ENCODE measurements at places on chromosomes 1 and 21. TPM values are rescaled to one million over a fixed set of nuclear protein-coding genes. Genes with fewer than 3 reads are reported as not detected.

The ACTA1 gene
- not detected for total RNA-seq

The C1orf141 gene
- not detected for total RNA-seq

The PIGM gene
- total RNA-seq = 3.4 TPM

The F13B gene
- under 0.01 TPM for total RNA-seq

The IGSF21 gene
- total RNA-seq = not detected

The OR10J1 gene
- not detected for total RNA-seq

The BGLAP gene
- total RNA-seq = 0.85 TPM

The ADORA3 gene
- total RNA-seq = not detected

The OR2G6 gene
- not detected for total RNA-seq

The TRPM2 gene
- total RNA-seq = not detected

The LCE1E gene
- total RNA-seq = not detected

The IRF6 gene
- 0.19 TPM for total RNA-seq

The LRRIQ3 gene
- total RNA-seq = 1.4 TPM

The OR2T33 gene
- total RNA-seq = not detected

The RGS4 gene
- 919 TPM for total RNA-seq

The REG4 gene
- not detected for total RNA-seq

The HAO2 gene
- not detected for total RNA-seq

The UBXN11 gene
- 3.1 TPM for total RNA-seq

The NHLH2 gene
- not detected for total RNA-seq
